Ascending aorta (tissue), 2 donors: ENCODE measurements at places on chromosomes 7 and 10.

DNA sequence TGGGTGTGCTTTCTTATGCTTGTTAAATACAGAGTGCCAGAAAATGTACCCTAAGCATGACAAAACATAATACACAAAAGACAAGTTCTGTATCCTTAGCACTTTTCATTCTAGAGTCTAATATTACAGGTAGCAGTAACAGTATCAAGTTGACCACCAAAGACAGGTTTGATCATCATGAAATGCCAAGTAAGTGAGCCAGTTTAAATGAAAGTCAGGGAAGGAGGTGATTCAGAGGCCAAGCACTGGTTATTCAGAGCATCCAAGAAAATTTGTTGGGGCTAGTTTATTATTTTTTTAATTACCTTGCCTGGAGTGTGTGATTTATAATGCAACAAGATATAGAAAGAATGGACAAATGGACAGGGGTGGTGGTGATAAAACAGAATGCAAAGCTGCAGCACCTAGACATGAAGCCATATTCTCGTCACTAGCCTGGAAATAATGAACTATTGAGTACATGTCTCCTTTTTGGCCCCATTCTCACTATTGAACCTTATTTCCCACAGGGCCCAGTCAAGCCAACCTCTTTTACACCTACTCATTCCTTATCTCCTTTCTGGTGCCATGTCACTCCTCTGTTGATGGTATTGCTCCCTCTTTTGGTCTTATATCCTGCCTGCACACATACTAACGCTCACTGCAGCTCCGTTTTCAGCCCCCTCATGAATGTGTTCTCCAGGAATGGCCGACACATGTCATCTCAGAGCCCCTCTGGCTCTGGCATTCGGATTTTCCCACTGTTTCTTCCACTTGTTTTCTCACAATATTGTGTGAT is 78.6 kb upstream of the GLCCI1 start:
- no peaks in the 10 kb centered on the region for H3K27me3 ChIP-seq
- no peak for DNase-seq
- no peaks in the 10 kb centered on the region for H3K36me3 ChIP-seq
- no peak overlapping the region for H3K4me3 ChIP-seq
- H3K4me1 ChIP-seq = no peaks in the 10 kb centered on the region

DNA sequence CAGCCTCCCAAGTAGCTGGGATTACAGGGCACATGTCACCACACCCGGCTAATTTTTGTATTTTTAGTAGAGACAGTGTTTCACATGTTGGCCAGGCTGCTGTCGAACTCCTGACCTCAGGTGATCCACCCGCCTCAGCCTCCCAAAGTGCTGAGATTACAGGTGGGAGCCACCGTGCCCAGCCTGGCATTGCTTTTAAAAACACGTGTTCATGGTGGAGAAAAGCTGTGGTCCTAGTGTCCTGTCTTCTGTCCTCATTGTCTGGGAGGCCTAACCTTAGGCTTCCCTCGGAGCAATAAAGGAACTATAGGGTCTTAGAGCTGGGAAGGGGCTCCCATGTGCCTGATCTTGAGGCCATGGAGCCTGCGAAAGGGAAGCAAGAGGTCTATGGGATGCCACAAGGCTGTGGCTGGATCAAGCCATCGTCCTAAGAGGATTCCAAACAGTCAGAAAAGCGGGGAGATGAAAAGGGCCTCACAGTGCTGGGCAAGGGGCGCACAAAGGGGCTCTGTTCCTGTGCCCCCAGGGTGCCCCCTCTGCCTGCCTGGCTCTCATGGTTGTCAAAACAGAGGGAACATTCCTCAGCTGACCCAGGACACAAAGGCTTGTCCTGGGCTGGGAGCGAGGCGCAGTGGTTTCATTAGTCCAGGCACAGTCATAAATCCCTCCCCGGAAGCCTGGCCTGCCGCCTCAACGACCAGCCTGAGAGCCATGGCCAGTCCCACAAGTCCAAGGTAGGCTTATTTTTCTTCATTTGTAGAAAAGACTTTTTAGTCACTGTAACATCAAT is 106.6 kb upstream of the TNS3 start:
- H3K4me1 ChIP-seq = peaks cover 27% of the 10 kb centered on the region
- no peak overlapping the region for H3K4me3 ChIP-seq
- no peaks in the 10 kb centered on the region for H3K36me3 ChIP-seq
- DNase-seq = no peak
- H3K27me3 ChIP-seq = no peaks in the 10 kb centered on the region

- H3K4me1 ChIP-seq = peaks cover 38% of the 10 kb centered on the region
- H3K36me3 ChIP-seq = no peaks in the 10 kb centered on the region
- H3K27me3 ChIP-seq = no peaks in the 10 kb centered on the region
Observed at GRCh38 chr10:110864662-110865140, 7.0 kb upstream of the PDCD4 start.

DNA sequence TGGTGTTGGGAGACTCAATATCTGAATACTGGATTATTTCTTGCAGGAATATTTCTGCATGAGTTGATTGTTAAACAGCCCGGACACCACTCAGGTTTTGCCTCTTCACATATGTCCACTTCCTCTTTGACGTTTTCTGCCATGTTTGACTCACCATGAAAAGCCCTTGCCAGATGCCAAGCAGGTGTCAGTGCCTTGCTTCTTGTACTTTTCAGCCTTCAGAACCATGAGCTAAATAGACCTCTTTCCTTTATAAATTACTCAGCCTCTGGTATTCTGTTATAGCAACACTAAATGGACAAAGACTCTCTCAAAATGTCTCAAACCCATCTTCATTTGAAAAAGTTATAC is 24.7 kb upstream of the MACC1 start:
- no peak overlapping the region for H3K27ac ChIP-seq
- H3K36me3 ChIP-seq = no peaks in the 10 kb centered on the region
- H3K4me3 ChIP-seq = no peak overlapping the region
- H3K4me1 ChIP-seq = no peaks in the 10 kb centered on the region

DNA sequence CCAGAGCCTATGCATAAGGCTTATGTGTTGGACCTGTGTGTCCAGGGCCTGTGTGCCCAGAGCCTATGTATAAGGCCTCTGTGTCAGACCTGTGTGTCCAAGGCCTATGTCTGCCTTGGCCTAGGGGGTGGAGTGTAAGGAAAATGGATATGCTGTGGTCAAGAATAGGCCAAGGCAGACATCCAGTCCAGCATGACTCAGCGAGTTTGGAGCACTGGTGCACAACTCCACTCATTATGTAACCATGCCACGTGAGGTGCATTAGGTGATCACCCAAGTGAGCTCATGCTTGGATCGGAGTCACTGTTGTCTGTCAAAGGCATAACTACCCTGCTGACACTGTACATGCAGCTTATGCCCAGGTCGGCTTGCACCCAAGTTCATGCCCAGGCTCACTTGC is 238.9 kb downstream of the CACNA2D1 start:
- H3K27ac ChIP-seq = no peak overlapping the region
- H3K4me1 ChIP-seq = no peaks in the 10 kb centered on the region
- no peaks in the 10 kb centered on the region for H3K27me3 ChIP-seq
- no peak for DNase-seq

- no peaks in the 10 kb centered on the region for H3K36me3 ChIP-seq
- H3K27ac ChIP-seq = no peak overlapping the region
- no peaks in the 10 kb centered on the region for H3K27me3 ChIP-seq
- no peak for DNase-seq
Observed at GRCh38 chr7:147279514-147279913, 1162.9 kb downstream of the CNTNAP2 start.

DNA sequence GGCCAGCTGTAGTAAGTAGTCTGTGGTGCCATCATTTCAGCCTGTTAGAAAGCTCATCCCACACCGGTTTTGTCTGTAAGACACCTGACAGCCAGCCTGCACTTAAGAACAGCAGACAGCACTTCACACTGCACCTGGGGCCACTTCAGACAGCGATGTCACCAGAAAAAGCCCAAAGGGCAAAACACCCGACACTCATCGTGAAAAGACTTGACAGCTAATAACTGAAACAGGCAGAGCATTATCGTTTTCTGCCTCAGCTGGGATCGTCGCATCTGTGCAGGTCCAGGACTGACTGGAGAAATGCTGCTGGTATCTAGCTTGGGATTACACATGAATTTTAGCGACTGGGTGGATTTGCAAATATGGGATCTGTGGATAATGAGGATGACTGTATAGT is 16.8 kb upstream of the LAT2 start:
- H3K27ac ChIP-seq = no peak overlapping the region
- H3K36me3 ChIP-seq = peaks cover 90% of the 10 kb centered on the region
- no peaks in the 10 kb centered on the region for H3K27me3 ChIP-seq

DNA sequence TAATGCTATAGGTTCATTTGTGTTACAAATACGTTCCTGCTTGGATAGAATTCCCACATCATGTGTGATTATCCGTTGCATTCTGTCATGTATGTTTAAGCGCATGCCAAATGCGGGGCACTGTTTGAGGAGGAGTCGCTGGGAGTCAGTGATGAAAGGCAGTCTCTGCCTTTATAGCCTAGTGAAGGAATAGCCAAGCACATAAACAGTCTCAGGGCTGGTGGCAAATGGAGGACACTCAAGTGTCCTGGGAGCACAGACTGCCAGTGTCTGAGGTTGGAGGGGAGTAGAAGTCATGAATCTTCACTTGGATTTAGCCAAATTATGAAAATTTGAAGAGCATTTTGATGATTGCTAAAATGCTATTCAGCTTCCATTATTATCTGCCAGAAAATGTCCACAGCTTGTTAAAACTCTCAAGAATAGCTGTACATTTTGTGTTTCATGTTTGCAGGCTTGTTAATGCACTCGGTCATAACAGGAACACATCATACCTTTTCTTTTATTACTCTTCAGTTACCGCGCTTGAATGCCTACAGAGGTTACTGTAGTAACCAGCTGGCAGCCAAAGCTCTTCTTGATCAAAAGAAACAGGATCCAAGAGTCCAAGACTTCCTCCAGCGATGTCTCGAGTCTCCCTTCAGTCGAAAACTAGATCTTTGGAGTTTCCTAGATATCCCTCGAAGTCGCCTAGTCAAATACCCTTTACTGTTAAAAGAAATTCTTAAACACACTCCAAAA is 41.6 kb downstream of the NET1 start:
- H3K27ac ChIP-seq = peak overlapping the region; percentile 17
- H3K36me3 ChIP-seq = peaks cover 55% of the 10 kb centered on the region
- no peak for DNase-seq
- peaks cover 20% of the 10 kb centered on the region for H3K4me1 ChIP-seq
- no peaks in the 10 kb centered on the region for H3K27me3 ChIP-seq
- H3K4me3 ChIP-seq = no peak overlapping the region

DNA sequence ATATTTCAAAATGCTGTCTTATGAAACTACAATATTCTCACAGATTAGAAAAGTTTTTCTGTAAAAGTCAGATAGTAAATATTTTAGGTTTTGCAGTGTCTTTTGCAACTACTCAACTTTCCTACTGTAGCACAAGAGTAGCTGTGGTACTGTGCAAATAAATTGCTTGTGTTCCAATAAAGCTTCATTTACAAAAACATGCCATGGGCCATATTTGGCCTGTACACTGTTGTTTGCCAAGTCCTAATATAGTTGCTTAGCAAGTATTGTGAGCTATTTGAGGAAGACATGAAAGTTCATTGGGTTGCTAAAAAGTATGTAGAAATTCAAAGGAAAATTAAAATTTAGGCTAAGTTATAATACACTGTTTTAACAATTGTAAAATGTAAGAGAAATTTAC is 80.0 kb downstream of the TFPI2 start:
- no peaks in the 10 kb centered on the region for H3K36me3 ChIP-seq
- no peaks in the 10 kb centered on the region for H3K27me3 ChIP-seq
- no peak for DNase-seq
- no peak overlapping the region for H3K4me3 ChIP-seq
- peaks cover 2% of the 10 kb centered on the region for H3K4me1 ChIP-seq
- H3K27ac ChIP-seq = no peak overlapping the region

GRCh38 chr7:154503962-154504550 is 451.9 kb downstream of the DPP6 start:
- no peaks in the 10 kb centered on the region for H3K36me3 ChIP-seq
- DNase-seq = no peak
- H3K4me1 ChIP-seq = no peaks in the 10 kb centered on the region
- H3K27me3 ChIP-seq = no peaks in the 10 kb centered on the region

DNA sequence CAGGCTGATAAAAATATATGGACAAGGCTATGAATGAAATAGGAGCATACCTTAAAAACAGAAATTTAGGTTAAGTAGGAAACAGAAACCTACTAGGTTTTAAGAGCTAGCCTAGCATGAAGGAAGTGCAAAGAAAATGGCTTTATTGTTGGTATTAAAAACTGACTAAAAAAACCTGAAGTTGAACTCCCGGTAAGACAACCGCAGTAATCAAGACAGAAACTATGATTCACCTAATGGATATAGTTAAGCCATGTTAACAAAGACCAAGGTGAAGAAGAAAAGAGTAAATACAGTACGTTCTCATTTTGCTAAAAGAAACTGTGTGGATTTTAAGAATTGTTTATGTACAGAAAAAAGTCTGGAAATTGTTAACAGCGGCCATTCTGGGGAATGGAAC is 2.5 kb downstream of the RTKN2 start:
- H3K27me3 ChIP-seq = no peaks in the 10 kb centered on the region
- H3K36me3 ChIP-seq = no peaks in the 10 kb centered on the region
- H3K4me3 ChIP-seq = no peak overlapping the region
- H3K27ac ChIP-seq = no peak overlapping the region
- no peaks in the 10 kb centered on the region for H3K4me1 ChIP-seq

GRCh38 chr10:34286136-34286739 is 528.9 kb downstream of the PARD3 start:
- H3K27ac ChIP-seq = no peak overlapping the region
- no peak overlapping the region for H3K4me3 ChIP-seq
- no peaks in the 10 kb centered on the region for H3K36me3 ChIP-seq

DNA sequence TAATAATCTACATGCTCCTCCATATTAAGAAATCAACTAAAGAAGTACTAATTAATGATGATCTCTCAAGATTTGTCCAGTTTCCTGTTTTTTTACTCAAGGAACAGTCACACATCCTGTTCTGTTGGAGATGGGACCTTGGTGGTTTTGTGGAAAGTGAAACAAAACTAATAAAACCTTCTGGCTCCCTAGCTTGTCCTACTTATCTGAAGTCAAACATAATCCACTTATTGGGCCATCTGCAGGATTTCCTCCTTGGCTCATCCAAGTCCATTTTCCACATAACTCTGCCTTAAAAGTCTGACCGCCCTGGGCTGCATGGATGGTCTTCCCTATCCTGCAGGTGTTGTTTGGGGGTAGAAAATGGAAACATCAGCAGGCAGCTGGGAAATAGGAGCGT is 39.4 kb upstream of the TARP start:
- no peaks in the 10 kb centered on the region for H3K27me3 ChIP-seq
- DNase-seq = no peak

- no peak for DNase-seq
- no peak overlapping the region for H3K27ac ChIP-seq
- no peaks in the 10 kb centered on the region for H3K27me3 ChIP-seq
- H3K4me3 ChIP-seq = peak overlapping the region; percentile 100
- no peaks in the 10 kb centered on the region for H3K36me3 ChIP-seq
- peaks cover 10% of the 10 kb centered on the region for H3K4me1 ChIP-seq
Observed at GRCh38 chr7:17302575-17303142, 4.2 kb downstream of the AHR start.

DNA sequence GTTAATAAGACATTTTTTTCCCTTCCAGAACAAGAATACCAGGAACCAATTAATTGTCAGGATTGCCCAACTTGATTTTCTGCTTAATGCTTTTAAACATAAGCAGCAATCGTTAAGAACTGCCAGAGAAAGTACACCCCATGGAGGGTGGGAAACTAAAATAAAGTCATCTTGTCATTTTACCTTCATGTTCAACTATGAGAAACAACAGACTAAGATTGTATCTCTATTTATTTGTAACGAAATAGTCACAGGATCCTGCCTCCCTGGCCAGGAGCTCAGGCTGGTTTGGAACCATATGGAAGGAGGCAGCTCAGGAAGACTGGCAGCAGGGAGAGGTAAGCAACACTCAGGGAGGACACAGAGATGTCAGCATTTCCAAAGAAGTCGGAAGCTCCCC is 129.6 kb downstream of the TNS3 start:
- peak overlapping the region; percentile 58 for H3K4me3 ChIP-seq
- no peaks in the 10 kb centered on the region for H3K27me3 ChIP-seq
- H3K27ac ChIP-seq = peak overlapping the region; percentile 86
- H3K4me1 ChIP-seq = peaks cover 34% of the 10 kb centered on the region
- H3K36me3 ChIP-seq = no peaks in the 10 kb centered on the region
